ENCODE measurements at places on chromosomes 11 and 22. TPM values are rescaled to one million over a fixed set of nuclear protein-coding genes. Genes with fewer than 3 reads are reported as not detected.

Gene OVOL1
- total RNA-seq, result 0.16 TPM

Gene TMEM191B
- 0.62 TPM for total RNA-seq

Gene GNAZ
- 0.39 TPM for total RNA-seq

DNA sequence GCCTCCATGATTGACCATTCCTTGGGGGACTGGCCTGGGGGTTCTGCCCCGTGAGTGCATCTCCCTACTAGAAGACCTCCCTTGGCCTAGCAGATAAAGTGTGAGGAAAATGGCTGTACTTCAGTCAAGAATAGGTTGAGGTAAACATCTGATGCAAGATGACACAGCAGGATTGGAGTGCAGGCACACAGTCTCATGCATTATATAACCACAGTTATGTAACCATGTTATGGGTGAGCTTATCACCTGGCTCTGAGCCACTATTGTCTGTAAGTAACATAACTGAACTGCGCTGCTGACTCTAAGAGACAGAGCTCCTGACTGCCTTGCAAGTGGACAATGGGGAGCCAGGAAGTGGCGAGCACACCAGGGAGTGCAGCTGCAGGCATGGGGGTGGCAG, 378.7 kb upstream of the ANO5 start:
- DNase-seq, result no peak
- H3K36me3 ChIP-seq, result no peaks in the 10 kb centered on the region
- H3K27ac ChIP-seq, result no peak overlapping the region
- H3K4me3 ChIP-seq, result no peak overlapping the region
- H3K4me1 ChIP-seq, result no peaks in the 10 kb centered on the region

- H3K27ac ChIP-seq, result no peak overlapping the region
- no peak for DNase-seq
- H3K4me3 ChIP-seq, result no peak overlapping the region
- H3K36me3 ChIP-seq, result peaks cover 17% of the 10 kb centered on the region
- H3K27me3 ChIP-seq, result no peaks in the 10 kb centered on the region
Measured at GRCh38 chr22:38133331-38133730, 22.8 kb upstream of the BAIAP2L2 start.

GRCh38 chr11:45424411-45425180, 138.5 kb upstream of the SYT13 start:
- DNase-seq, result no peak
- H3K27me3 ChIP-seq, result peaks cover 7% of the 10 kb centered on the region
- H3K4me3 ChIP-seq, result no peak overlapping the region
- no peak overlapping the region for H3K27ac ChIP-seq

DNA sequence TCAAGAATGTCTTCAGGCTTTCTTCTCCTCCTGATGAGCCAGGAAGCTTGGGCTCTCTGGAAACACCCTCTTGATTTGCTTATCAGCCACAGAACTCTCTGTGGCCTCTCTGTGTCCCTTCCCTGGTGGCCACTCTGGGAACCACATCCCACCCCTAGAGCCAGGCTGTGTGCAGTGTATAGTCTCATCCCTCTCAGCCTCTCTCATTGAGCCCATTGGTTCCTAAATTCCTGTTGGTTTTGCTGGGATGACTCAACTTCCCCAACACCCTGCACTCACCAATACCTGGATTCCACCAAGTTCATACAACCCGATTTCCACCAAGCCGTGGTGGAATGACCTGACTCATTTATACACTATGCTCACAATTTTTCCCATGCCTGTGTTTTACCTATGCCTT, 5.2 kb downstream of the IRAG1 start:
- H3K36me3 ChIP-seq, result no peaks in the 10 kb centered on the region
- peaks cover 24% of the 10 kb centered on the region for H3K27me3 ChIP-seq
- H3K4me3 ChIP-seq, result no peak overlapping the region
- H3K4me1 ChIP-seq, result peaks cover 2% of the 10 kb centered on the region
- H3K27ac ChIP-seq, result no peak overlapping the region

GRCh38 chr22:22884010-22884887, 3.4 kb upstream of the IGLL5 start:
- no peak overlapping the region for H3K27ac ChIP-seq
- H3K4me3 ChIP-seq, result no peak overlapping the region
- H3K4me1 ChIP-seq, result peaks cover 15% of the 10 kb centered on the region
- no peaks in the 10 kb centered on the region for H3K36me3 ChIP-seq
- peak; percentile 64 for DNase-seq
- peaks cover 29% of the 10 kb centered on the region for H3K27me3 ChIP-seq

- no peaks in the 10 kb centered on the region for H3K4me1 ChIP-seq
- peak overlapping the region; percentile 35 for H3K4me3 ChIP-seq
- H3K27ac ChIP-seq, result no peak overlapping the region
- DNase-seq, result no peak
- H3K36me3 ChIP-seq, result no peaks in the 10 kb centered on the region
Measured at GRCh38 chr11:83723999-83724398, 437.8 kb upstream of the CCDC90B start.

GRCh38 chr11:131025020-131025419, 108.7 kb upstream of the SNX19 start:
- no peaks in the 10 kb centered on the region for H3K4me1 ChIP-seq
- H3K27ac ChIP-seq, result no peak overlapping the region
- no peaks in the 10 kb centered on the region for H3K27me3 ChIP-seq
- no peak overlapping the region for H3K4me3 ChIP-seq
- DNase-seq, result no peak

DNA sequence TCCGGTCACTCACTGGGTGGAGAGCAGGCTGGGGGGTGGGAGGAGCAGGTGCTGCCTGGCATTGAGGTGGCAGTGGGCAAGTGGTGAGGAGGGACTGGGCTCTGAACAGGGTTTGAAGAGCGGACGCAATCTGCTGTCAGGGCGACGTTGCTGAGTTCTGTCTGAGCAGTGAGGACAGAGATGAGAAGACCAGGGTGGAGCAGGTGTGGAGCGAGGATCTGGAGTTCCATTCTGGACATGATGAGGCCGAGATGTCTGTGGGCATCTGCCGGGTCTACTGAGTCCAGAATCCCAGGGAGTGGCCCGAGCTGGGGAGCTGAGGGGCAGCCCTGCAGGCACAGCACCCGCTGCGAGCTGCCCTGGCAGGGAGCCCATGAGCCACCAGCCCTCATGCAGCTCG, 2.2 kb upstream of the MOV10L1 start:
- DNase-seq, result no peak
- peaks cover 13% of the 10 kb centered on the region for H3K36me3 ChIP-seq
- peaks cover 9% of the 10 kb centered on the region for H3K4me1 ChIP-seq
- H3K4me3 ChIP-seq, result no peak overlapping the region
- no peak overlapping the region for H3K27ac ChIP-seq

DNA sequence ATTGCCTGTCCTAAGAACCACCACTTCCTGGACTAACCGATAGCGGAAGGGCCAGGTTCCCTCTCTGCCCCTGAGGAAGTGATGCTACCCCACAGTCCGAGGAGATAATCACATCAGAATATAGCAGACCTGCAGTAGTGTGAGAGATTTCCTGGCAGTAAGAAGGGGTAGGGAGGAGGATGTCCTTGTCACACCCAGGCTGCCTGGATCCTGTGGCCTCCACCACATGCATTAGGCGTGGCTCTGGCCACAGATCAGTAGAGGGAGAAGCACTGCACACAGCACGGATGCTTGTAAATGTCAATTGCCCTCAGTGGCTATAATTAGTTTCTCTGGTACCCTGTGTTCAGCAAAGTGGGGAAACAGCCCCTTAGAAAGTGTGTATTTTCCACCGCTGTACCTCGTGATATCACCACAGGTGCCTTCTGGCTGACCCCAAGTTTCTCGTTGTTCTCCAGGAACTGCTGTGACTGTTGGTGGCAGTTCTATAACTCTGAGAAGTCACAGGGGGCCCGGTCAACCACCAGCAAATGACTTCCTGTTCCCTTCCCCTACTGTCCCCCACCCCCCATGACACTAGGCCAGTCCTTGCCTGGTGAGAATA, 61.8 kb downstream of the UBASH3B start:
- H3K27ac ChIP-seq, result peak overlapping the region; percentile 8
- DNase-seq, result peak; percentile 23
- H3K36me3 ChIP-seq, result no peaks in the 10 kb centered on the region
- H3K4me3 ChIP-seq, result no peak overlapping the region
- H3K27me3 ChIP-seq, result peaks cover 13% of the 10 kb centered on the region

DNA sequence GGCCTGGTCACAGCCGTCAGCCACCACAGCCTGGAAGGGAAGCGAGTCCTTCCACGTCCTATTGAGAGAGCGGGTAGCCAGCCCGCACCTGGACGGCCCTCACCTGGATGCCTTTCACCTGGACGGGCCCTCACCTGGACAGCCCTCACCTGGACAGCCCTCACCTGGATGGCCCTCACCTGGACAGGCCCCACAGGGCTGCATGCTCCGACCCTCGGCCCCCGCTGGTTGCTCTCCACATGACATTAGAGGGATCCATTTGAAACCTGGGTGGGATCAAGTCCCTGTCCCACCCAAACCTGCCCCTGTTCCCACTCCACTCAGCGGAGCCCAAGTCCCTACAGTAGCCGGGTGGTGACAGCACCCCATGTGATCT, 3.7 kb downstream of the C1QTNF6 start:
- peaks cover 33% of the 10 kb centered on the region for H3K4me1 ChIP-seq
- H3K27ac ChIP-seq, result no peak overlapping the region
- no peak for DNase-seq
- no peaks in the 10 kb centered on the region for H3K27me3 ChIP-seq
- peaks cover 4% of the 10 kb centered on the region for H3K36me3 ChIP-seq

- no peaks in the 10 kb centered on the region for H3K27me3 ChIP-seq
- no peak for DNase-seq
- no peaks in the 10 kb centered on the region for H3K4me1 ChIP-seq
- H3K27ac ChIP-seq, result no peak overlapping the region
- H3K4me3 ChIP-seq, result no peak overlapping the region
Measured at GRCh38 chr11:122343210-122343609, 227.2 kb upstream of the BLID start.

DNA sequence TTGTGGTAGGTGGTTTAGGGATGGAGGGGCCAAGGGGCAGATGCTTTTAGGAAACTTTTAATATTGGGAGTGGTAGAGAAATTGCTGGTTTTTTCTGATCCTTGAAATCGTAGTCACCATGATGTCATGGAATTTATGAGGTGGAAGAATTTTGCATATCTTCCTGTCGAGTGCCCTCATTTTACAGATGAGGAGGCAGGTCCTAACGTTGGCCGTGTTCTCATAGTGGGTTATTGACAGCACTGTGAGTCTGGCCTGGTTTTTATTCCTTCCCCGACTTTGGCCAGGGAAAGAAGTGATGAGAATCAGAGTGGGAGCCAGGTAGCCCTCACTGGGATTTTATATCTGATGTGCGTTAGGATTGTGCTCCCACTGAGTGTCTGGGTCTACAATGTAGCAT, 8.8 kb upstream of the PACS1 start:
- no peak for DNase-seq
- H3K27ac ChIP-seq, result peak overlapping the region; percentile 78
- peaks cover 41% of the 10 kb centered on the region for H3K4me1 ChIP-seq
- H3K4me3 ChIP-seq, result no peak overlapping the region
- H3K36me3 ChIP-seq, result peaks cover 90% of the 10 kb centered on the region

DNA sequence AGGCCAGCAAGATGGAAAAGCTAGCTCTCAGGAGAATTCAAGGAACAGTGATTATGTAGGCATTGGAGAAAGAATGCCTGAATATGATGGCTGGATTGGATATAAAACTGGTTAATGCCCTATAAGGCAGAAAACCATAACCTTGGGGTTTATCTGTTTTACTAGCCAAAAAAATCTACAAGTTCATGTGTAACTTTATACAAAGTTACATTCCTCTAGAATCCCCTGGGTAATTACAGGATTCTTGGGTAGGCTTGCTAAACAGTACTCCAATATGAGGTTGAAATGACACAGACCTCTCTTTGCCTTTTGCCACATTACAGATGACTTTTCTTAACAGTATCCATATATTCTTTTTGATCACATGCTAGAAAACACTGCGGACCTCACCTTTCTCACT, 26.0 kb downstream of the TSPAN18 start:
- no peak overlapping the region for H3K4me3 ChIP-seq
- no peak overlapping the region for H3K27ac ChIP-seq
- peaks cover 5% of the 10 kb centered on the region for H3K27me3 ChIP-seq
- no peaks in the 10 kb centered on the region for H3K36me3 ChIP-seq

- H3K27ac ChIP-seq, result no peak overlapping the region
- no peaks in the 10 kb centered on the region for H3K36me3 ChIP-seq
- peaks cover 57% of the 10 kb centered on the region for H3K27me3 ChIP-seq
Measured at GRCh38 chr11:110712659-110713448, 617 bp upstream of the ARHGAP20 start.

GRCh38 chr11:88315981-88316441, 21.5 kb downstream of the CTSC start:
- H3K27ac ChIP-seq, result no peak overlapping the region
- H3K36me3 ChIP-seq, result peaks cover 42% of the 10 kb centered on the region
- no peaks in the 10 kb centered on the region for H3K27me3 ChIP-seq

- no peaks in the 10 kb centered on the region for H3K36me3 ChIP-seq
Measured at GRCh38 chr22:36940676-36941075, 27.2 kb downstream of the CSF2RB start.

GRCh38 chr22:20420157-20420842, 17.3 kb downstream of the SCARF2 start:
- no peak overlapping the region for H3K4me3 ChIP-seq
- peaks cover 2% of the 10 kb centered on the region for H3K4me1 ChIP-seq
- H3K27ac ChIP-seq, result no peak overlapping the region
- peaks cover 17% of the 10 kb centered on the region for H3K27me3 ChIP-seq

GRCh38 chr11:130071211-130071712, 1.6 kb downstream of the APLP2 start:
- peak overlapping the region; percentile 84 for H3K4me3 ChIP-seq
- H3K4me1 ChIP-seq, result peaks cover 20% of the 10 kb centered on the region

GRCh38 chr11:13889552-13890249, 72.8 kb upstream of the SPON1 start:
- H3K4me3 ChIP-seq, result no peak overlapping the region
- H3K4me1 ChIP-seq, result no peaks in the 10 kb centered on the region
- peaks cover 18% of the 10 kb centered on the region for H3K27me3 ChIP-seq

DNA sequence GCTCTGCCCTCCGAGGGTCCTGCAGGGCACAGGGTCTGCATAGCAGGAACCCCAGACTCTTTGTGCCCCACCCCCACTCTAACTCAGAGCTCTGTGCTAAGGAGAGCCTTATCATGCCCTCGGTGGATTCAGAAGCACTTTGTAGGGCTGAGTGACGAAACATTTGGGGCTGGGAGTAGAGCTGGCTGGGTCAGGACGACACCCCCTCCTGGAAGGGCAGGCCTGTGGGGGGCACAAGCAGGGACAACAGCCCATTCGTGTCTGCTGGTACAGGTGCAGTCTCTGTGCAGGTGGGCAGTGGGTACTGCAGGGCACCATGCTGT, 8.9 kb downstream of the APOBEC3A start:
- H3K27ac ChIP-seq, result no peak overlapping the region
- DNase-seq, result no peak
- no peaks in the 10 kb centered on the region for H3K36me3 ChIP-seq
- H3K4me1 ChIP-seq, result peaks cover 4% of the 10 kb centered on the region

GRCh38 chr11:130932086-130932712, 15.9 kb upstream of the SNX19 start:
- no peaks in the 10 kb centered on the region for H3K4me1 ChIP-seq
- H3K27ac ChIP-seq, result no peak overlapping the region
- no peak overlapping the region for H3K4me3 ChIP-seq
- H3K36me3 ChIP-seq, result no peaks in the 10 kb centered on the region
- no peak for DNase-seq
- no peaks in the 10 kb centered on the region for H3K27me3 ChIP-seq

- no peaks in the 10 kb centered on the region for H3K4me1 ChIP-seq
- H3K36me3 ChIP-seq, result no peaks in the 10 kb centered on the region
- no peak overlapping the region for H3K27ac ChIP-seq
- no peaks in the 10 kb centered on the region for H3K27me3 ChIP-seq
- no peak for DNase-seq
- H3K4me3 ChIP-seq, result no peak overlapping the region
Measured at GRCh38 chr11:103953797-103954486, 82.5 kb upstream of the DDI1 start.

GRCh38 chr11:30608534-30608933, 22.4 kb upstream of the MPPED2 start:
- no peak overlapping the region for H3K27ac ChIP-seq
- H3K4me3 ChIP-seq, result no peak overlapping the region
- no peaks in the 10 kb centered on the region for H3K4me1 ChIP-seq
- H3K27me3 ChIP-seq, result no peaks in the 10 kb centered on the region
- no peak for DNase-seq
- H3K36me3 ChIP-seq, result no peaks in the 10 kb centered on the region
